GOT3 (cell line): ENCODE measurements at places on chromosomes 13 and 19.

DNA sequence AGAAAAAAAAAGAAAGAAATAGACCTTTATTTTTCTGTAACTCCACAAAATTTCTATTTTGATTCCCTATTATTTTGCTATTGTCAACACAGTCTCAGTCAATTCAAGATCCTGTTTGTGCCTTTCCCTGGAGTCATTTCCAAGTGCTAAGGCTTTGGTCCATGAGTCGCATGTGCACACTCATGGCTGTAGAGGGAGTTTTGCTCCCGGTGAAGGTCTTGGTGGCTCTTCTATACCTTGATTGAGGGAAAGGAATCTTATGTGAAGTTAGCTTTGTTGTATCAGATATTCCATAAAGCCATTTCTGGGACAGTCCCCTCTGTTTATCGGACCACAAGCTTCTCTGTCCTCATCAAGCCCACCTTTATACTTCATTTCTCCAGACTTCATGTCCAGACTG is 58.7 kb upstream of the ALOX5AP start:
- DNase-seq = no peak

GRCh38 chr19:47021536-47022139 is 2.0 kb downstream of the NPAS1 start:
- DNase-seq = no peak

DNA sequence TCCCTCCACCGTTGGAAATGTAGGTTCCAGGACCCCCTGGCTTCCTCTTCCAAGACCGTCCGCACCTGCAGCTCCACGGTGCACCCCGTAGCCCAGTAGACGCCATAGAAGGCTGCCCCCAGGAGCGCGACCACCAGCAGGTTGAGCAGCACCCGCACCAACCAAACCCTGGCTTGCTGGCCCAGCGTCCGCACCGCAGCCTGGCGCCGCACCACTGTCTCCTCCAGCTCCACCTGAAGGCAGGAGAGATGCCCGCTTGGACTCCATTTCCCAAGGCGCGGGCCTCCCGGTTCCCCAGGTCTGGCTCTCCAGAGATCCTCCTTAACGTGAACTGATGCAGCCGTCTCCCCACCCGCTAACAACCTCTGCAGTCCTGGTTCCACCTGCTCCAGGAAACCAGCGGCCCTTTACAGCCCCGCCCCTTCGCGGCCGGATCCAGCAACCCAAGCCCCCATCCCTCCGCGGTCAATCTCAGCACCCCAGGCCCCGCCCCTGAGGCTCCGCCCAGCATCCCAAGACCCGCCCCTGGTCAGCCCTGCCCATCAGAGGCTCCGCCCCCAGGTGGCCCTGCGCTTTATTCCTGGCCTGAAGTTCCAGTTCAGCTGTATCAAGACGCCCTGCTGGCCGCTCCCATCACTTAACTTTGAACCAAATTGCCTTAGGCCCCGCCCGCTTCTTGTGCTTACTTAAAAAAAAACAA is 5.0 kb upstream of the LENG1 start:
- no peak for DNase-seq

DNA sequence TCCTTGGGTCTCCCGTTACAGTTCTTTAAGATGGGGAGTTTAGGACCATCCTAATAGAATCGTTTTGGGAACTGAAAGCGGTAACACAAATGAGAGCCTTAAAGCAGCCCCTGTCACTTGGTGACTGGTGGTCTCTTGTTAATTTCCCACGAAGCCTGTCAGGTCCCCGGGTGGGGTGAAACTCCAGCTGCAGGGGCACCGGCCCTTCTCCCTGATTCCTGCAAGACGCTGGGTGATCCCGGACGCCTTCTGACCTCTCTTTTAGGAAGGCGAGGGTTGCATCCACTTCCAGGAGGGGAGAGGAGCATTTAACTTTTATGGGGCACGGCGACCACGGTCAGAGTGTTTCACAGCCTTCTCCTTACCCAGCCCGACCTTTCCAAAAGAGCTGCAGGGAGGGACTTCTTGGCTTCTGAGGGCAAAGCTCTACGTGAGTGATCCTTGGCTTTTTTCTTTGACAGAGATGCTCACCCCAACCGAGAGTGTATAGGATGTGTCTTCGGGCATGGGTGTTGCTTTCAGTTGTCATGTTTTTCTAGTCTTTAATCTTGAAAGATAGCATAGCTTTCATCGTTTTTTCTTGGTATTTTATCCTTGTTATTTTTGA is 688 bp downstream of the ZNF225 start:
- DNase-seq = no peak

- no peak for DNase-seq
Measured at GRCh38 chr13:27977476-27978300, 8.6 kb upstream of the CDX2 start.

- no peak for DNase-seq
Measured at GRCh38 chr19:49340069-49340864, 5.1 kb downstream of the CD37 start.

GRCh38 chr19:12695096-12695495 is 1.3 kb downstream of the FBXW9 start:
- DNase-seq = no peak

- no peak for DNase-seq
Measured at GRCh38 chr13:24115671-24116070, 44.8 kb upstream of the SPATA13 start.

GRCh38 chr13:112704308-112705145 is 14.7 kb downstream of the ATP11A start:
- DNase-seq = no peak

- DNase-seq = no peak
Measured at GRCh38 chr19:18769989-18770528, 21.0 kb downstream of the COMP start.

GRCh38 chr19:46606019-46606418 is 4.9 kb downstream of the CALM3 start:
- DNase-seq = no peak

DNA sequence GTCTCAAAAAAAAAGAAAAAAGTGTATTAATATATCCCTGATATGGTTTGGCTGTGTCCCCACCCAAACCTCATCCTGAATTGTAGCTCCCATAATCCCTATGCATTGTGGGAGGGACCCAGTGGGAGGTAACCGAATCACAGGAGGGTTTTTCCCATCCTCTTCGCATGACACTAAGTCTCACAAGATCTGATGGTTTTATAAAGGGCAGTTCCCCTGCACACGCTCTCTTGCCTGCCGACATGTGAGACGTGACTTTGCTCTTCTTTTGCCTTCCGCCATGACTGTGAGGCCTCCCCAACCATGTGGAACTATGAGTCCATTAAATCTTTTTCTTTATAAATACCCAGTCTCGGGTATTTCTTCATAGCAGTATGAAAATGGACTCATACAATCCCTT is 17.7 kb downstream of the STK24 start:
- DNase-seq = no peak

GRCh38 chr13:81714513-81714912 is 1373.6 kb upstream of the SPRY2 start:
- DNase-seq = no peak

DNA sequence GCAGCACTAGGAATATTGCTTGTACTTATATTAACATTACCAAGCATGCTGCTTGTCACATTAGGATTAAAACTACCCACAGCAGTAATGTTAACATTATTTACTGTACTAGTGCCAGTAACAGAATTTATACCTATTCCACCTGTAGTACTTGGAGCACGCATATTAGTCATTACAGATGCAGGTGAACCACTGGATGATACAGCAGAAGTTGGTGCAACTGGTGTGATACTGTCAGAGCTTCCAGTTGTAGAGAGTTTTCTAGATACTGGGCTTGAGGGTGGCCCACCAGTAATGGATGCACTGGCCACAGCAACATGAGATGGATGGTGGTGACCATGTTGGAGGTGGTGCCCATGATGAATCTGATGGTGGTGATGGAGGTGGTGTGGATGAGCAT is 1.1 kb downstream of the TSC22D1 start:
- DNase-seq = no peak

GRCh38 chr19:58466089-58466759 is 656 bp upstream of the ZNF324 start:
- DNase-seq = no peak

DNA sequence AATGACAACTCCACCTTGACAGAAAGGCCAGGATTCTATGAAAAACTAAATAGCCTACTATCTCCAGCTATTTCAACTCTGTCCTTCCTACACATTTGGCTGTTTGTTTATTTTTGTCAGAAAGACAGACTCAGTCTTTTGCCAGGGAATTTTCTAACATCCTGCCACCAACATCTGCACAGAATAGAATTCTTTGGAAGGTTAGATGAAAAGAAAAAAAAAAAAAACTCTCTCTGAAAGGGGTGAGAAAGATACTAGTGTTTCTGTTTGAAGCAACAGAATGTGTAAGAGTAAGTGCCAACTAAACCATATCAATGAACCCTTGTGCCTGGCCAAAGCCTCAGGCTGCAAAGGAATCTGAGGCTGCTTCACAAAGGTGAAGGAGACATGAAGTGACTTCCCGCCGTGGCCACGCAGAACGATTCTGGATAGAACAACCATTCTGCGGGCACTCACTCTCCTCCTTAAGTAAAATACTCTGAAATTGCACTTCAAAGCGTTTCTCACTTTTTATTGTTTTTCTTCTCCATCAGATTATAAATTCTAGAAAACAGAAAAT is 498.2 kb downstream of the IRS2 start:
- DNase-seq = no peak

GRCh38 chr13:49022472-49023144 is 46.9 kb downstream of the FNDC3A start:
- no peak for DNase-seq

GRCh38 chr19:44738136-44738535 is 10.4 kb upstream of the BCL3 start:
- no peak for DNase-seq

DNA sequence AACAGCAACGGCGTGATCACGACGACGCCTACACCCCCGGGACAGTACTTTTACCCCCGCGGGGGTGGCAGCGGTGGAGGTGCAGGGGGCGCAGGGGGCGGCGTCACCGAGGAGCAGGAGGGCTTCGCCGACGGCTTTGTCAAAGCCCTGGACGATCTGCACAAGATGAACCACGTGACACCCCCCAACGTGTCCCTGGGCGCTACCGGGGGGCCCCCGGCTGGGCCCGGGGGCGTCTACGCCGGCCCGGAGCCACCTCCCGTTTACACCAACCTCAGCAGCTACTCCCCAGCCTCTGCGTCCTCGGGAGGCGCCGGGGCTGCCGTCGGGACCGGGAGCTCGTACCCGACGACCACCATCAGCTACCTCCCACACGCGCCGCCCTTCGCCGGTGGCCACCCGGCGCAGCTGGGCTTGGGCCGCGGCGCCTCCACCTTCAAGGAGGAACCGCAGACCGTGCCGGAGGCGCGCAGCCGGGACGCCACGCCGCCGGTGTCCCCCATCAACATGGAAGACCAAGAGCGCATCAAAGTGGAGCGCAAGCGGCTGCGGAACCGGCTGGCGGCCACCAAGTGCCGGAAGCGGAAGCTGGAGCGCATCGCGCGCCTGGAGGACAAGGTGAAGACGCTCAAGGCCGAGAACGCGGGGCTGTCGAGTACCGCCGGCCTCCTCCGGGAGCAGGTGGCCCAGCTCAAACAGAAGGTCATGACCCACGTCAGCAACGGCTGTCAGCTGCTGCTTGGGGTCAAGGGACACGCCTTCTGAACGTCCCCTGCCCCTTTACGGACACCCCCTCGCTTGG is 966 bp downstream of the JUNB start:
- DNase-seq = no peak

- DNase-seq = no peak
Measured at GRCh38 chr13:79290595-79291244, 115.3 kb downstream of the RBM26 start.

- DNase-seq = no peak
Measured at GRCh38 chr13:71879129-71879535, 12.1 kb upstream of the DACH1 start.

DNA sequence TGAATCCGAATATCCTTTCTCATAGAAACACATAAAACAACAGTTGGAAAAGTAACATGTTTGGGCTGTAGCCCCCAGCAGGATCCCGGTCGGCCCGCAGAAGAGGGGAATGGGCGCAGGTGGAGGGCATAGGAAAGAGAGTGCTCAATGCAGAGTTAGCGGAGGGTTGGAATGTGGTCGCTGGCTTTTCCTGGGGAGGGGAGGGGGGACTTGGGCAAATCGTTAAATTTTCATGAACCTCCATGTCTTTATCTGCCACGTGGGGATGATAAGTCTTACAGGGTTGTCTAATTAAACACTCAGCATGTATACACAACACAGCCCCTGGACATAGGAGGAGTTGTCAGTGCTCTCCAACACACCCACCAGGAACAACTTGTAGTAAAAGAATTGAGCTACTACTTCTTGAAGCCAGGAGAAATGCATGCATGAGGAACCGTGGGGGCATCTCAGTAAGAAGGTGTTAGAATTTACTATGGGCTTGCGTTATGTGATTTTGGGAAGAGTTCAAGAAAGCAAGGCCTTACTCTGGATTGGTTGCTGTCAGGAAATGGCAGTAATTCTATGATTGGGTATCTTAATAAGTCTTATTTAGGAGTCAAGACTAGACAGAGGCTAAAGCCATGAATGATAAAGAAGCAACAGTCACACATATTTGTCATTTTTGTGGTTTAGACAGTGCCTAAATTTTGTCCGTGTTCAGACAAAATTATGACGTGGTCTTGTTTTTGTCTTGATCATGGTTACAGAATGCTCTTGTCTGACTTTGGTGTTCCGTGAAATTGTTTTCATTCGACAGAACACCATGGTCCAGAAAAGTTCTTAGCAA is 671 bp upstream of the SLC46A3 start:
- no peak for DNase-seq

GRCh38 chr13:28501547-28501946 is 6.6 kb upstream of the FLT1 start:
- DNase-seq = no peak

GRCh38 chr19:15443838-15444237 is 5.9 kb downstream of the WIZ start:
- no peak for DNase-seq

DNA sequence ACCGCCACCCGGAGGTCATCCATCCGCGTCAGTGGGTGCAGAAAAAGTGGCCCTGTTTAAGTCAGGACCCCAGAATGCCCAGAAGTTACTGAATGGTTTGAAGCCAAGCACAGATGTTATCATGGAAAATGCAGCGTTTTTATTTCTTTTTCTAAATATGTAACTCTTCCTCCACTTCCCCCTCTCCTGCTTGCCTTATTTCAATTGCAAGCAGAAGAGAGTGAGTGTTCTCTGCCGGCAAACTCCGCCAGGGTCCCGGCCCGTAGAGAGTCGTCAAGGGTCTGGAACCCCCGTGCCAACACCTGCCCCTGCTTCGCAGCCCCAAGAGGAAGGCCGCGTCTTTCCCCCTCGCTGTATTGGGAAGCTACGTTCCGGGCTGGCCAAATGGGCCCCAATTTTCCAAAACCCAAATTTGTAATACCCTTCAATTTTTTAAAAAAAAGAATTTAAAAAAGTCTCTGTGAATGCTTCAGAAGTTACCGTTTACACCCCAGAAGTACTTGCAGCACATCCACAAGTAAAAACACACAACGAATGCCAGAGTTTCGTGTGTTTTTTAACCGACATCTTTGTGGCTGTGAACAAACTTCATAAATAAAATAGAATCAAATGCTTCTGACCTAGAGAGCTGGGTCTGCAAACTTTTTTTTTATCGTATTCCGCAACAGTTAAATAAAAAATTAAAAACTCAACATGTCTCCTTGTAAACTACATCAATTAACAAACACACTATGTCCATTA is 712 bp upstream of the PDX1 start:
- no peak for DNase-seq

- no peak for DNase-seq
Measured at GRCh38 chr13:50483416-50483815, 360.1 kb downstream of the DLEU7 start.
